ENCODE measurements at places on chromosomes 3 and 15.

DNA sequence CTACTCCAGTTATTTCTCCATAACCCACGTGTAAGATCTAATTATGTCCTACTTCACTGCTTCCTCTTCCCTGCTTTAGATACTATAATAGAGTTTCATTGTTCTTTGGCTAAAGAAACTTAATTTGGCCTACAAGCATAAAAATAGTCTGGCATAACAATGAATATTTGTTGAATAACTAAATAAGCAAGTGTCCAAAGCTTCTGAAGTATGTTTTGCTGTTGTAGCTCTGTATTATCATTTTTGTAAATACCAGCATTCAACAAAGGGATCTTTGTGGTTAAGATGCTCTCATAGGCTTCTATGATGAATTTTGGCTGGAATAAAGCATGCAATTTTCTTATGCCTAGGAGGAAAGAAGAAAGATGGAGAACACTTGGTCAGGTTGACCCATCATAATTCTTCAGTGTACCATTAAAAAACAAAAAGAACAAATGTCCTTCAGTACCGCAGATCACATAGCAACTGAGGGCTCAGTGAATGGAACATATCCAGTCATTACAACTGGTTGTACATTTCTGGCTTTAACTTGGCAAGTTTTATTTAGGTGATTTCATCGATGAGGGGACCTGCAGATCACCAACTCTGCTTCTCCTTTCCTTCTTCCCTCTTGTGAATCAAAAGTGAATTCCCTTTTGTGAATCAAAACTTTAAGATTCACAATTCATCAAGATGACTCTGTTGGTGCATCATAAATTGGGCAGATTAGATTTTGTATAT is 465.9 kb upstream of the TGFBR2 start:
- no peak for DNase-seq

DNA sequence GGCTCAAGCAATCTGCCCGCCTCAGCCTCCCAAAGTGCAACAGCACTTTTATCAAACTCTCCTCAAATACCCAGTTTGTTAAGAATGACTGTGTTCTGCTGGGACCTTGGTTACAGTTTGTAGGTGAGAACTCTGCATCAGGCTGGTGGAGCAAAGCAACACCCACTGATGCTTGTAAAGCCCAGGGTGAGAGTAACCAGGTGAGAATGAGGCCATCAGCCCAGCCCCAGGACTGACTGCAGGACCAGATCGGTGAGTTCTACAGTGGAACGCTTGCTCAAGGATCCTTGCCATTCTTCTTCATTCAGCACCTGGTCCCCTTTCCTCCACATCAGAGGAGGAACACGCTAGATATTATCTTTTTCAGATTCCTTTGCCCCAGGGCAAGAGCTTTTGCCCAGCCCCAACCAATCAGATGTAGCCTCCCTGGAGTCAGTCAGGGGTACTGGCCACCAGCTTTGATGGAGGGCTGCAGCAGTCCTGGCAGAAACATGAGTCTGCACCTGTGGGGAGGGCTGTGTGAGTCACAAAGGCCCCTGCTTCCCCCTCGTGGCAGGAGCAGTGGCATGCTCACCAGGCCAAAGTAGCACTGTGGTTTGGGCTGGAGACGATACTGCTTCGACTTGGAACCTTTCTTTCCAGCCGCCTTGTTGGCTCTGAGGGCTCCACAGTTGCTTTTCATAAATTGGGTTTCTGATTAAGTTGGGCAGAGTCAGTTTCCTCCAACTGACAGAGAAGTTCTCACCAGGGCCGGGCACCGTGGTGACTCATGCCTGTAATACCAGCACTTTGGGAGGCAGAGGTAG is 3.5 kb upstream of the SHISA5 start:
- DNase-seq = no peak

DNA sequence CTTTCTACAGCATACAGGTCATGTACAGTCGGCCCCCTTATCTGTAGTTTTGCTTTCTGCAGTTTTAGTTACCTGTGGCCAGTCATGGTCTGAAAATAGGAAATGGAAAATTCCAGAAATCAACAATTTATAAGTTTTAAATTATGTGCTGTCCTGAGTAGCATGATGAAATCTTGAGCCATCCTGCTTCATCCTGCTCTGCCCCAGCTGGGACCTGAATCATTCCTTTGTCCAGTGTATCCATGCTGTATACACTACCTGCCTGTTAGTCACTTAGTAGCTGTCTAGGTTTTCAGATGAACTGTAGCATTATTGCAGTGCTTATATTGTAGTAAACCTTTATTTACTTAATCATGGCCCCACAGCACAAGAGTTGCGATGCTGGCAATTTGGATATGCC is 44.8 kb downstream of the AP4E1 start:
- no peak for DNase-seq

GRCh38 chr3:167728176-167728575 is 6.5 kb downstream of the PDCD10 start:
- DNase-seq = no peak

DNA sequence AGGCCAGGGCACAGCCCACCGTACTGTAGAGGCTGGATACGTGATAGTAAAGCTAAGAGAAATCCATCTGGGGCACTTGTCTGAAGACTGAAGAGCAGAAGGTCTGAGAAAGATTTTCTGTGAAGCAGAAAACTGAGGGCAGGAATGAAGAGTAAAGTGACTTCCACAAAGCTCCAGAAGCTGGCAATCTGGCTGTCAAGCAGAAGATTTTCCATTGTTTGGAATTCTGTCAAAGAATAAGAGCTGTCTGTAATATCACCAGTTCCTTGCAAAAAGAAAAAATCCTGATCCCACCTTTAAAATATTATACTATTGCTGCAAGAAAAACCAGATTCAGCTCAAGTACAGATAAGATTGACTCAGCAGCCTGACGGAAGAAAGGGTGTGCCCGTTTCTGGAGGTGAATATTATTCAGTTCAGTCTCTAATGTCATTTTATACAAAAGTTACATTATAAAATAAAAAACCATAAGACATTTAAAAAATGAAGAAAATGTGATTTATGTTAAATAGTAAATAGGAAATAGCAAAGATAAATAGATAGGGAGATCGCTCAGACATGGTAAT is 550.4 kb upstream of the SGO1 start:
- no peak for DNase-seq

DNA sequence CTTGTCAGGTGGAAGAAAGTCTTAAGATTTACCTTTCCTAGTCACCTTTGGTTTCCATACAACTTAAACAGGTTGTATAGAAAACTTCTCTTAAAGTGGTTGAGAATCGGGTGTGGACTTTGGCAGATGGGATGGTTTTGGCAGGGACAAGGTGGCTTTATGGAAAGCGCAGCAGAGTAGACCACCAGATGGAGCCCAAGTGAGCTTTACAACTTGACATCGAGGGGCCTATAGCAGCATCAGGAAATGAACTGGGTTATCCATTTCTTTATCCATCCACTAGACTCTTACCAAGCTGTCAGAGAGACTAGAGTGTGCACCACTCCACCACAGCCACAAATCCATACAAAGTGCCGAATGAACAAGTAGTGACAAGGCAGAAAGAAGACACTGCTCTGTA is 85.3 kb upstream of the MBNL1 start:
- DNase-seq = no peak

DNA sequence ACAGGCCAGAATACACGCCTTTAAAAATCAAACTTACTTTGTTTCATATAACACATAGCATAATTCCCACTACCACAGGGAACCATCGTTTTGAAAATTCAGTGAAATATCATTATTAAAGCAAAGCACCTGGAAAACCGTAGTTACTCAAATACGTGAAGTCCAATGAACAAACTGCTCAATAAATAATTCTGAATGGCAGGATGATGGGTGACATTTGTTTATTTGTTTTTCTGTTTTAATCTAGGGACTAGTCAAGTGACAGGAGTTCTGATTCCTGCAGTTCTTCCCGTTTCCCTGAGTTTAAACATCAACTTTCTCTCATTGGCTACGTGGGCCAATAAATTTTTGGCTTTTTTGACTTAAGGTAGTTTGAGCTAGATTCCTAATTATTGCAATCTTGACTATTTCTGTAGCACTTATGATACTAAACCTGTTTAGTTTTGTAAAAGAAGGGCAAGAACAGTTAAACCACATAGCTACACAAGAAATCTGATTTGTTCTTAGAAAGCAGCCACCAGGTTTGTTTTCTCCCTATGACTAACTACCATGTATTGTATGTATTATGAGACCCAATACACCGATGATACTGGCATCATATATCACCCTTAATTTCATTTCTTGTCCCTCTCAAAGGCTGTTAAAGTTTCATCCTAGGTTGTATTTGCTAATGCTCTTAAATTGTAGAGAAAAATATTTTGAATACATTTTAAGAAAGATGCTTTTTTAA is 411.2 kb downstream of the SHQ1 start:
- DNase-seq = no peak

GRCh38 chr3:146575636-146576035 is 29.5 kb downstream of the PLSCR5 start:
- no peak for DNase-seq

DNA sequence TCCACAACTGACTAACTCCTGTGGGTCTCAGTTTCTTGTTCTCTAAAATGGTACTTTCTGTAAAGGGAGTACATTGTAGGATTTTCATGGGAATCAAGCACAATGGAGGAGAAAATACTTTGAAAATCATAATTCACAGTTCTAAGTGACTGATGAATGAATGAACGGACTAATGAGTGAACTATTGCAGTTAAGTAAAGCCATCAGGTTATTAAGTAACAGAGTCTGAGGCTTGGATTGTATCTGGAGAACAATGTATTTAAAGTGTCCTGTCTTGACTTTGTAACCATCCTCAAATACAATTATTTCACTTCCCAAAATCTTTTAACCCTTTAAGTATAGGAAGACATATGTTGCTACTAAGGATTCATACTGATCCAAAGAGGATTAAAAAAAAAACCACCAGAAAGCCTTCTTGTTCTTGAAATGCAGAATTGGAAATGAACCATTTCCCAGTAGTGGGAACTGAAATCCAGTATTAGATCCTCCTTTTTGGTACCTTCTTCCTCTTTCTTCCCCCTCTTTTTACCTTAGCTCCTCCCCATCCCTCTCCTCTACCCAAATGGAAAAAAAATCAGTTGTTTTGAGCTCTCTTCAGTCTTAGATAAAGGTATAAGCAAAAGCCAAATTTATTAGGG is 13.2 kb upstream of the BCL6 start:
- no peak for DNase-seq

DNA sequence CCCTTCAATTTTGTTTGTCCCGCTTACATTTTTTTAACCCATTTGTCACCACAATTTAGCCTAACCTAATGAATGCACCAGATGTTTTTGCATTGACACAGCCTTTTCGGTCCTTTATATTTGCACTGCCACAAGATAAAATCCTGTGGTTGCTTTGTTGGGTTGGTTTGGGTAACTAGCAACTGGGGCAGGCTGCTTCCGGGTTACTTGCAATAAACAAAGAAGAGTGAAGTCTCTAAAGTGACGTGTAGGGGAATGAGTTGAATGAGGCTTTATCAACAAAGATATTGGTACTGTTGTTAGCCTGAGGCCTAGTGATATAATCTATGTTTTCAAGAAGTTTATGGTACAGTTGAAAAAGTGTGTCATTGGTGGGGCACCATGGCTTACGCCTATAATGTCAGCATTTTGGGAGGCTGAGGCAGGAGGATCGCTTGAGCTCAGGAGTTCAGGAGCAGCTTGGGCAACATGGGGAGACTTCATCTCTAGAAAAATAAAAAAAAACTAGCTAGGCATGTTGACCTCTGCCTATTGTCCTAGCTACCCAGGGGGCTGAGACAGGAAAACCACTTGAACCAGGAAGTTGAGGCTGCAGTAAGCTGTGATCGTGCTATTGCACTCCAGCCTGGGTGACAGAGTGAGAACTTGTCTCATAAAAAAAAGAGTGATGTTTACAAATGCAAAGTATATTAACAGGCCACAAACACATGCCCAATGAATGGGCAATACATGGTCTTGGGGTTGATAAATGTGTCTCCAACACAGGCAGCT is 121.8 kb downstream of the OXSM start:
- DNase-seq = no peak

DNA sequence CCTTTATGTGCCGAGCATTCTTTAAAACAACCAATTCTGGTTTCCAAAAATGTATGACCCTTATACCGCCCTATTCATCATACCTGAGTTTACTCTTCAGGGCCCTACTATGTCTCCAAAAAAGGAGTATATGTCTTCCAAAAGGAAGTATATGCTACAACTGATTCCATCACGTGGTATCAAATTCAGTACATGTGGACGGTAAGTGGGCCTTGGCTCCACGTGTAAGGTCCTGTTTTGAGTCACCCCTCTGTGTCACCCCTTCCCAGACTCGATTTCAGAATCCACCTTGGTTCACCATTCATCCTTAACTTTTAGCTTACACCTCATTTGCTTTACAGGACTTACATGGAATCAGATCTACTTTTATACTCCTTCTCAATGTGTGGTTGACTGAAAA is 37.8 kb downstream of the ABHD2 start:
- no peak for DNase-seq

DNA sequence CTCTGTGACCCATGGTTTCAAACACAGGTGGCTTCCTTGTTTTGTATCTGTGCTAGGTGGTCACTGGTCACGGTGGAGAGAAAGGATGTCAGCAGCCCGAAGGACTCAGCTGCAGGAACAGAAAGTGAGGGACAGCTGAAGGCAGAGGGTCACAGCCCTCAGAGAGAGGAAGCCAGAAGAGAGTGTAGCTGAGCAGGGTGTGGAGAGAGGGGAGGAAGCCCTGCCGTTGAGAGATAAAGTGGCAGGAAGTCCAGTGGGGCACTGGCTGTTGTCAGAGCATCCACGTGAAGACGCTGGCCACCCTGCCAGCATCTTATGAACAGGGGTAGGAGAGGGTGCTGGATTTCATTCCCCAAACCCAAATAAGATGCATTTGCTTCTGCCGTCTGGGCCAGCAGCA is 36.9 kb downstream of the LIMD1 start:
- no peak for DNase-seq

- no peak for DNase-seq
Measured at GRCh38 chr3:18393906-18394305, 31.2 kb downstream of the SATB1 start.

All from cortex of kidney (tissue), 1 donor.